ENCODE measurements at places on chromosomes 12 and 14. TPM values are rescaled to one million over a fixed set of nuclear protein-coding genes. Genes with fewer than 3 reads are reported as not detected.

SDSL gene
- total RNA-seq: 25.9 TPM

SYCP3 gene
- total RNA-seq: not detected

PLA2G1B gene
- total RNA-seq: 0.84 TPM

TSPAN11 gene
- 1.2 TPM for total RNA-seq

TSPAN19 gene
- not detected for total RNA-seq

LIN7A gene
- 20.6 TPM for total RNA-seq

GYS2 gene
- 86.8 TPM for total RNA-seq

Measured in liver (tissue), 10 donors.